ENCODE measurements at places on chromosomes 6 and 20. TPM values are rescaled to one million over a fixed set of nuclear protein-coding genes. Genes with fewer than 3 reads are reported as not detected.

GRM1 gene
- total RNA-seq: 0.04 TPM

CDC5L gene
- 14.2 TPM for total RNA-seq

ATP6V1G2 gene
- total RNA-seq: 0.40 TPM

COMMD7 gene
- 61.4 TPM for total RNA-seq

NQO2 gene
- 69.7 TPM for total RNA-seq

GCNT2 gene
- 9.8 TPM for total RNA-seq

MAP1LC3A gene
- 25.9 TPM for total RNA-seq

ID4 gene
- total RNA-seq: 2.4 TPM

HLA-DOA gene
- total RNA-seq: not detected

Measured in A549 treated with DMSO at 1 μM for 4 hours (cell line).